Activated CD4-positive, alpha-beta T cell treated with anti-CD3 and anti-CD28 coated beads, Interleukin-2, amount 10 ng/mL, durations not matched to agents 7 days and 5 days (primary cell): ENCODE measurements at places on chromosomes 3 and 15. TPM values are rescaled to one million over a fixed set of nuclear protein-coding genes. Genes with fewer than 3 reads are reported as not detected.

Gene CPLX3
- 0.12 TPM for total RNA-seq

Gene RBMS3
- 0.27 TPM for total RNA-seq

Gene SPINT1
- 1.7 TPM for total RNA-seq

Gene TGM4
- not detected for total RNA-seq

Gene TRMT10C
- total RNA-seq: 26.4 TPM

Gene BNIP2
- 75.2 TPM for total RNA-seq

Gene PAK6
- 0.47 TPM for total RNA-seq

Gene CAMKV
- total RNA-seq: not detected

Gene ZBTB38
- 20.0 TPM for total RNA-seq

Gene LIPH
- total RNA-seq: not detected

Gene GRIP2
- 0.15 TPM for total RNA-seq

Gene LPP
- total RNA-seq: 70.3 TPM

Gene RTP1
- total RNA-seq: not detected

Gene RFC4
- 105 TPM for total RNA-seq

Gene POLQ
- total RNA-seq: 29.0 TPM

Gene RARRES1
- total RNA-seq: not detected

Gene GUCA1C
- not detected for total RNA-seq

Gene MUSTN1
- not detected for total RNA-seq

Gene SLC12A1
- total RNA-seq: not detected

Gene NANOGP8
- not detected for total RNA-seq

Gene SLC22A13
- 0.37 TPM for total RNA-seq

Gene TRPM1
- not detected for total RNA-seq

Gene CLN6
- 61.9 TPM for total RNA-seq

Gene TRH
- total RNA-seq: not detected

Gene GPR62
- not detected for total RNA-seq

Gene WDR76
- 89.2 TPM for total RNA-seq

Gene COL6A5
- not detected for total RNA-seq

Gene FILIP1L
- total RNA-seq: 0.44 TPM

Gene TIMP4
- not detected for total RNA-seq

Gene GPR27
- total RNA-seq: 1.0 TPM

Gene DZIP1L
- 0.37 TPM for total RNA-seq

Gene TNFSF10
- 83.8 TPM for total RNA-seq

Gene CATSPER2
- total RNA-seq: 1.4 TPM

Gene IGDCC3
- total RNA-seq: not detected

Gene TTC21A
- total RNA-seq: 5.1 TPM

Gene DTX3L
- 162 TPM for total RNA-seq

Gene SV2B
- total RNA-seq: 0.02 TPM

Gene KBTBD13
- total RNA-seq: not detected

Gene HEG1
- total RNA-seq: 30.4 TPM

Gene ZBBX
- total RNA-seq: not detected

Gene ACTC1
- not detected for total RNA-seq

Gene CHRD
- total RNA-seq: not detected
